ENCODE measurements at places on chromosomes 5 and 9. TPM values are rescaled to one million over a fixed set of nuclear protein-coding genes. Genes with fewer than 3 reads are reported as not detected.

Gene CCNJL
- 3.2 TPM for total RNA-seq

Gene TRPM6
- total RNA-seq: 2.3 TPM

Gene PTCD2
- 1.8 TPM for total RNA-seq

Gene SWI5
- 24.1 TPM for total RNA-seq

Gene OR2V1
- not detected for total RNA-seq

Gene AGXT2
- total RNA-seq: not detected

Gene ATP6V1G1
- 112 TPM for total RNA-seq

Gene PCDHGC3
- 6.5 TPM for total RNA-seq

Gene CER1
- total RNA-seq: not detected

Gene BTNL9
- total RNA-seq: 0.13 TPM

Gene IFNA5
- total RNA-seq: not detected

Gene NME5
- 1.7 TPM for total RNA-seq
